Kidney (tissue), 22 donors: ENCODE measurements at places on chromosomes 16 and 17. TPM values are rescaled to one million over a fixed set of nuclear protein-coding genes. Genes with fewer than 3 reads are reported as not detected.

DNA sequence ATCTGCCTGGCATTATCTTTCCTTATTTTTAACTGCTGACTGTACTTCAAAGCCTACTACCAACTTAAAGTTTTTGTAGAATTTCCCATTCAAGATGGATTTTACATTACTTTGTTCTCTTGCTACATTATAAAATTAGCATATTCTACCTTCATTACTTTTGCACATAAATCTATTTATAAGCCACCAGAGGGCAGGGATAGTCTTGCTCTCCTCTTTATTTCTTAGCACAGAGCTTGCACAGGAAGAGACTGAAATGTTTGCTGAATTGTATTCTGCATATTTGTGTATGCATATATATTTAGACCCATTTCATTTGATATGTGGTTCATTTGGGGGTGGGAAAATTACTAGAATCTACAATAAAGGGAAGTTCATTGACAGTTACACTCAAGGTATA lies 108.0 kb downstream of the SKAP1 start:
- DNase-seq, result no peak

GRCh38 chr16:1042049-1042744 lies 30.4 kb upstream of the SSTR5 start:
- DNase-seq, result no peak

DNA sequence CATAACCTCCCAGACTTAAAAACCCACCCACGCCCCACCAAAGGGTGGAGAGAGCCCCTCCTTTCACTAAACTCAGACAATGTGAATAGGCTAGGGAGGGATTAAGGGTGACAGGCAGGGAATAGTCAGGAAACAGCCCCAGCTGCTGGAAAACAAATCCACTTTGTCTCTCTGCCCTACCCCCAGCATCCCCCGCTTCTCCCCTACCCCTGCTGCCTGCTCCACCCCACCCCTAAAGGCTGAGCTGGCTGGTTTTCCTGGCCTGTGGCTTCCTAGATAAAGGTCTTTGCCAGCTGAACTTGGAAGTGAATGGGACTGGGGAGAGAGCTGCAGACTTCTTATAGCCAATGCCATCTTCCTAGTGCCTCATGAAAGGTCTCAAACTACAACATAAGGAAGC lies 15.0 kb downstream of the CAVIN1 start:
- no peak for DNase-seq

GRCh38 chr17:15180121-15180561 lies 85.0 kb downstream of the PMP22 start:
- no peak for DNase-seq

PARN gene
- 17.3 TPM for polyA plus RNA-seq

CACNG3 gene
- polyA plus RNA-seq, result not detected
